Head of caudate nucleus (tissue), 42 donors: ENCODE measurements at places on chromosomes 11 and 22.

GRCh38 chr22:37459206-37459605 is 27.0 kb downstream of the MFNG start:
- DNase-seq, result no peak

DNA sequence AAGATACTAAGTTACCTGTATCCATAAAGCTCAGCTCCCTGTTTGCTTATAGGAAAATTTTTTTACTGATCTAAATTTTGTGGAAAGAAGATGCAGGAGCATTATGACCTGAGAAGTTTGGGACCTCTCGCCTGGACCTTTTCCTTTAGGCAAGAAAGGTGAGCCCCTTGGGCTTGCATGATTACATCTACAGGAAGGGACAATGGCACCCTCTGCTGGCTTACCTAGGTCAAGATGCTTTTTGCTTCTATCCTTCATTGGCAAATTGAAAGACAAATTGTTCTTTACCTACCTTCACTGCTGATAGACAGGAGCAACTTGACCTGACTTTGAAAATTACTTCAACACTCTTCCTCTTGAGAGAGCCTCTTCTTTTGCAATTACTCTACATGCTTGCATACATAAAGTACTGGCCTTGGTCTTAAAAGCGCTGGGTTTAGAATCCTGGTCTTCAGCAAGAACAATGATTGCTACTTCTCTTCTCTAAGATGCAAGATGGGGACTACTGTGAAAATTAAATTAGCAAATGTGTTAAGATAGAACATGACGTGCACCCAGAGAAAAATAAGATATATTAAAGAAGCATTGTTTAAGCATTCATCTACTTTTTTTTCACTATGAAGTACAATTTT is 147.2 kb downstream of the TRPC6 start:
- peak; percentile 48 for DNase-seq

DNA sequence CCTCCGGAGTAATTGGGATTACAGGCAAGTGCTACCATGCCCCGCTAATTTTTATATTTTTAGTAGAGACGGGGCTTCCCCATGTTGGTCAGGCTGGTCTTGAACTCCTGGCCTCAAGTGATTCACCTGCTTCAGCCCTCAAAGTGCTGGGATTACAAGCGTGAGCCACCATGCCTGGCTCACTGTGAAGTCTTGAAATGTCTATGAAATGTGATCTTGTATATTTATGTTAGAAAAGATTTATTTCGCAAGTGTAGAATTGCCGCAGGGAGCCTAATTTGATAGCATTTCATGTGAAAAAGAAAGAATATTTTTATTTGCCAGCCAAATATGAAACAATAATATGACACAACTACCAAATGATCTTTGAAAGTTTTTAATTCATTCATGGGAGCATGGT is 52.1 kb downstream of the GRAMD1B start:
- no peak for DNase-seq

- DNase-seq, result no peak
Observed at GRCh38 chr22:23119494-23120414, 22.0 kb downstream of the RSPH14 start.

DNA sequence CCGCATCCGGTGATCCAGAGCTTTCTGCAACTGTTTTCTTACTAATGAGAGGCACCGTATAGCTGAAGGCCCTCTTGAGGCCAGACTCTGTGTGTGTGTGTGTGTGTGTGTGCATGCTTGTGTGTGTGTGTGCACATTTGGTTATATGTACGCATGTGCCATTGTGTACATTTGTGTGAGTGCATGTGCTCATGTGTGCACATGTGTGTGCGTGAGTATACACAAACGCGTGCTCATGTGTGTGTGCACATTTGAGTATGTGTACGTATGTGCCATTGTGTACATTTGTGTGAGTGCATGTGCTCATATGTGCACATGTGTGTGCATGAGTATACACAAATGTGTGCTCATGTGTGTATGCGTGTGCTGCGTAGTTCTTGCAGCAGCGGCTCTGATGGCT is 12.3 kb upstream of the FGF19 start:
- DNase-seq, result no peak
